Tibial artery (tissue), 4 donors: ENCODE measurements at places on chromosomes 5 and 9.
A peak's percentile ranks its signal among the peaks of the same experiment; 100 is the strongest.

DNA sequence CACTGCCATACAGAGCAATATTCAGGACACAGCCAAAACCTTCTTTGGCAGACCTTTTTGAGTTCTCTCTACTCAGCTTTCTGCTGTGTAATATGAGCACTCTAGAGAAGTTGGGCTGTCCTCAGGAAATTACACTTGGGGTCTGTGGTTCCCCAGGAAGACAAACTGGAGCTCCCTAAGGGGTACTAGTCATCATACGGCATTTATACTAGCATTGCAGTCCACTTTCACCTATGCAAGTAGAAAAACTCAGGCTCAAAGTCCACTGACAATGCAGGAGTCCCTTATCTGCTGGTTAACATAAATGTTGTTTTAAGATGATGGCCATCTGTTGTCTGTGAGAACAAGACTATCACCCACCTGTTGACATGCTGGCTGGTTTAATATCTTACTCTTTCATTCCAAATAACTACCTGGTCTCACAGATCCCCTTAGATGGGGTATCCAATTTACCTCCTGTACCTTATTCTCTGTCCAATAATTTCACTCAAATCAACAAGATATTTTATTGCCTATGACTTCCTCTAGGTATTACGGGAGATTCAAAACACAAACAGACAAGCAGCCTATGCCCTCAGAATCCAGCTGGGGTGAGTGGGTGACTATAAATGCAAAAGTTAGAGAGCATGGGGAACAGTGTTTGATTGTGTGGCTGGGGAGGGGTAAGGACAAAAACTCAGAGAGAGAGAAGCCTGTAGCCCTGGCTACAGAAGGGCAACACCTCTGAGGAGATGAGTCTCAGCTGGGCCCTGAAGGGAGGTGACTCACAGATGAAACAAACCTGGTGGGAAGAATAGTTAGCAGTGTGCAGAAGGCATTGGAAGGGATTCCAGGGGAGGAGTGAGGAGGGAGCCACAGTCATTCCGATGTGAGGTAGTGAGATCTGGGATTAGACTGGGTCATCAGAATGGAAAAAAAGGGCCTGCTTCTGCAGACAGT lies 10.2 kb downstream of the DOCK8 start:
- DNase-seq, result no peak
- H3K36me3 ChIP-seq, result no peaks in the 10 kb centered on the region
- no peak overlapping the region for H3K4me3 ChIP-seq
- no peak overlapping the region for H3K27ac ChIP-seq

DNA sequence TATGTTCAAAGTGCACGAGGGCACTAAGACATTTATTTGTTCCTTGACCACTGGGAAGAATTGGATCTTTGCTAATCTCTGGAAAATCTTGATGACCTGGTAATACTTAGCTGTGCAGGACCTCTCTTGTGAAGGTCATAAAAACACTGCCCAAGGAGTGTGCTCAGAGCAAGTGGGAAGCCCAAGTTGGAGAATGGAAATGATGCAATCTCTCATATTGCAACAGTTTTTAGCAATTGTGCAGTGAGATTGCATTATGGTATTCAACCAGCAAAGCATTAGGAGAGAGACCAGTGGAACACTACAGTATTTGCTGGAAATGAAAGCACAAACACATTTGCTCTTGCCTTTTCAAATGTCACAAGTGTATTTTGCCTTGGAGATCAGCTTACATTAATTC lies 34.5 kb downstream of the TXNDC8 start:
- H3K27me3 ChIP-seq, result no peaks in the 10 kb centered on the region
- H3K36me3 ChIP-seq, result no peaks in the 10 kb centered on the region
- H3K27ac ChIP-seq, result no peak overlapping the region
- no peak overlapping the region for H3K4me3 ChIP-seq

GRCh38 chr5:2007878-2008501 lies 125.3 kb upstream of the IRX4 start:
- no peak for DNase-seq
- peak overlapping the region; percentile 17 for H3K27ac ChIP-seq
- peak overlapping the region; percentile 4 for H3K4me3 ChIP-seq
- H3K4me1 ChIP-seq, result peaks cover 9% of the 10 kb centered on the region
- H3K27me3 ChIP-seq, result no peaks in the 10 kb centered on the region

DNA sequence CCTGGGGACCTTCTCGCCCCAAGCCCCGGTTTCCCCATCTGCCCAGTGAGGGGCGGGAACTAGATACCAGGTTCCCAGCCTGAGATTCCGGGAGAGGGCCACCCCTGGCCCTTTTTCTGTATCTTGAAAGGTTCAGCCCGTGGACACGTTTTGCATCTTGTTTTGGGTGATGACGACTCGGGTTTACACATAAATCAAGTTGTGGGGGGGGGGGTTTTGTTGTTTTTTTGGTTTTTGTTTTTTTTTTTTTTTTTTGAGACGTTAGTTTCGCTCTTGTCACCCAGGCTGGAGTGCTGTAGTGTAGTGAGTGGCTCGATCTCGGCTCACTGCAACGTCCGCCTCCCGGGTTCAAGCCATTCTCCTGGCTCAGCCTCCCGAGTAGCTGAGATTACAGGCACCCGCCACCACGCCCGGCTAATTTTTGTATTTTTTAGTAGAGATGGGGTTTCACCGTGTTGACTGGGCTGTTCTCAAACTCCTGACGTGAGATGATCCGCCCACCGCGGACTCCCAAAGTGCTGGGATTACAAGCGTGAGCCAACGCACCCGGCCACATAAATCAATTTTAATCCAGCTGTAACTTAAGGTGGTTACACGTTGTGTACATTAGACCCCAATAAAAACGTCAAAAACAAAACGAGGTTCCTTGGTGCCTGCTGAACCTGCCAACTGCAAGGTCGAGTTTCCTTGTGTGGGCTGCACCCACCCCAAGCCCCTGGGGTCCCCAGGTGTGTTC lies 1.1 kb upstream of the BRD3 start:
- H3K4me1 ChIP-seq, result no peaks in the 10 kb centered on the region
- H3K27ac ChIP-seq, result peak overlapping the region; percentile 95
- H3K27me3 ChIP-seq, result peaks cover 26% of the 10 kb centered on the region
- peak overlapping the region; percentile 95 for H3K4me3 ChIP-seq

GRCh38 chr9:36665921-36666431 lies 93.3 kb downstream of the MELK start:
- H3K27ac ChIP-seq, result no peak overlapping the region
- no peaks in the 10 kb centered on the region for H3K4me1 ChIP-seq
- no peaks in the 10 kb centered on the region for H3K27me3 ChIP-seq
- DNase-seq, result no peak

GRCh38 chr5:68251804-68252522 lies 36.4 kb downstream of the PIK3R1 start:
- peaks cover 65% of the 10 kb centered on the region for H3K4me1 ChIP-seq
- peak; percentile 80 for DNase-seq
- no peaks in the 10 kb centered on the region for H3K27me3 ChIP-seq
- H3K27ac ChIP-seq, result peak overlapping the region; percentile 75
- peak overlapping the region; percentile 21 for H3K4me3 ChIP-seq
- H3K36me3 ChIP-seq, result no peaks in the 10 kb centered on the region
